Omental fat pad (tissue), 4 donors: ENCODE measurements at places on chromosomes 3 and 15. TPM values are rescaled to one million over a fixed set of nuclear protein-coding genes. Genes with fewer than 3 reads are reported as not detected.
A peak's percentile ranks its signal among the peaks of the same experiment; 100 is the strongest.

The SAXO2 gene
- total RNA-seq = 0.19 TPM

The NEO1 gene
- 15.5 TPM for total RNA-seq

The PCOLCE2 gene
- total RNA-seq = 197 TPM

The CCNB2 gene
- 1.1 TPM for total RNA-seq

The EPHB3 gene
- total RNA-seq = 2.3 TPM

The LRRIQ4 gene
- 0.25 TPM for total RNA-seq

The CSNK1G1 gene
- 21.0 TPM for total RNA-seq

The SLC12A8 gene
- not detected for total RNA-seq

The ADGRG7 gene
- total RNA-seq = not detected

DNA sequence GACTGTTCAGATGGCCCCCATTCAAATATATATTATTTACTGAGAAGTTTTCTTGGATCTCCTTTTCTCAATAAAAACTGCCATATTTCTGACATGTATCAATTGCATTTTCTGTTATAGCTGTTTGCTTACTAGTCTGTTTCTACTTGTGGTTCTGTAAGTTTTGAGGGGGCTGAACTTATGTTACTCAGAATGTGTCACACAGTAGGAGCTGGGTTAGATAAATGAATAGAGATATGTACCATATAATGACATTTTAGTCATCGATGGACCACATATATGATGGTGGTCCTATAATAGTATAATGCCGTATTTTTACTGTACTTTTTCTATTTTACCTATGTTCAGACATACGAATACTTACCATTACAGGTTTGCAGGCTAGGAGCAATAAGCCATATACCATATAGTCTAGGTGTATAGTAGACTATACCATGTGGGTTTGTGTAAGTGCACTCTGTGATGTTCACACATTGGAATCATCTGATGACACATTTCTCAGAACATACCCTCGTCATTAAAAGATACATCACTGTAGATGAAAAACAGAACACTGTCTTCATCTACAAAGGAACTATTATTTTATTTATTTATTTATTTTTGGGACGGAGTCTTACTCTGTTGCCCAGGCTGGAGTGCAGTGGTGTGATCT lies 22.3 kb downstream of the PPP4R2 start:
- DNase-seq = no peak

DNA sequence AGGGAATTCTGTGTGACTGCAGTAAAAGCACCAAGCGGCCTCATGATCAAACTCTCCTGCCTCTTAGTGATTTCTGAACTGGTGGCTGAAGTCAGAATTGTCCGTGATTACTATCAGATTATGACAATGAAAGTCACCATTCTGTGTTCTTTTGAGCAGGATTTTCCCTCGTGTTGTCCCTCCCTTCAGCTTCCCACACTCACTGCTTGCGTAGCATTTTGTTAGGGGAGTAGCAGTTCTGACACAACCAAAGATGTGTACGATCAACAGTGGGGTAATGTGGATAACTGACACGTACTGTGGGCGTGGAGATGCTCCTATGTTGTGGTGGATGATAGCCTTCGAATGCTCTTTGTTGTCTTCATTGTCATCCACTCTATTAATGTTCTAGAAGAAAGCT lies 67.8 kb upstream of the ICE2 start:
- DNase-seq = no peak

DNA sequence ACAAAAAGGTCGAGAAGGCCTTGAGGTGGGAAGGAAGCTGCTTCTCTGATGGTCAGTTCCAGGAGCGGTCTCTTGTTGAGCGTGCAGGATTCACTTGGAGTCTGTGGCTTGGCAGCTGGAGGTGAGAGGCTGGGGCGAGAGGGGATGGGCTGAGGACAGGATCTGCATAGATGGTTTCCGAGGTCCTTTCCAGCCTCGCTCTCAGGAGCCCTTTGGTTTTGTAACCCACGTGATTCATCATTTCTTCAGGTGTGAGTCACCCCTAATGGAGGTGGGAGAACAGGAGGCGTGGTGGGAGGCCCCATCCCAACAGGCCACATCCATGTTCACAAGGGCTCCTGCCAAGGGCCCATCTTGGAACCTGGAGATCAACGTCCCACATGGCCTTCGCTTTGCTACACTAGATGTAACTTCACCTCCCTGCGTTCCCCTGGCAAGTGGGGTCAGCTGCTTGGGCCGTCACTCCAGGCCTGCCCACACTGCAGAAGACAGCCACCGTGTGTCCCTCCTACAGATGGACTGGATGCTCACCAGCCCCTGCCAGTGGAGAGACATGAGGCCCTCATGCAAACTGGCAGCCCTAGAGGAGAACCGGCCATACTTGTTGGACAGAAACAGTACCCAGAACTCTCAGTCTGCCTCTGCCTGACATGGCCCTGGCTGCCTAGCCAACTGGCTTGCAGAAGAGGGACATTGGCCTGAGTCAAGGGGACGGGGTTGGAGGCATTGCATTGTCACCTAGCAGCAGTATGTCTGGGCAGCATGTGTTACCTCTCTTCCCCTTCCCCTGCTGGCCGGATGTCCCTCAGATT lies 1.6 kb upstream of the PCSK6 start:
- DNase-seq = no peak

GRCh38 chr3:134054881-134055280 lies 25.2 kb upstream of the SLCO2A1 start:
- no peak for DNase-seq

GRCh38 chr15:89593018-89593417 lies 17.7 kb downstream of the TICRR start:
- DNase-seq = no peak

GRCh38 chr15:41827290-41827879 lies 507 bp upstream of the JMJD7 start:
- no peak for DNase-seq

- DNase-seq = no peak
Observed at GRCh38 chr3:70244422-70244821, 68.0 kb downstream of the MDFIC2 start.

- DNase-seq = peak; percentile 26
Observed at GRCh38 chr15:88894819-88895767, at the start of gene HAPLN3. Gene HAPLN3 (minus strand): TSS chr15:88895544. CDS start chr15:88887298, 8,246 bp downstream.

DNA sequence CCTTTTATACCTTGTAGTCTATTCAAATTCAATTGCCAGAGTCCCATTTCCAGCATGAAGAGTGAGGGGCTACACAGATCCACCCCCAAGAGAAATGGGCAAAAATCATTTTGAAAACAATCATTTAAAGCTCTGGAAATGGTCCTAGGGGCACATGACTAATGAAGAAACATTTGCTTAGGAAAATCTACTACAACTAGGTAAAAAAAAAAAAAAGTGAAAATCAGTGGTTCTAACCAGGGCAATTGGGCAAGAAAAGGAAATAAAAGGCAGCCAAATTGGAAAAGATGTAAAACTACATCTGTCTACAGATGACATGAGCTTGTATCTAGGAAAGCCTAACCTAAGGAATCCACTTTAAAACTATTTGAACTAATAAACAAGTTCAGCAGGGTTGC lies 9.4 kb downstream of the IMPG2 start:
- DNase-seq = no peak

DNA sequence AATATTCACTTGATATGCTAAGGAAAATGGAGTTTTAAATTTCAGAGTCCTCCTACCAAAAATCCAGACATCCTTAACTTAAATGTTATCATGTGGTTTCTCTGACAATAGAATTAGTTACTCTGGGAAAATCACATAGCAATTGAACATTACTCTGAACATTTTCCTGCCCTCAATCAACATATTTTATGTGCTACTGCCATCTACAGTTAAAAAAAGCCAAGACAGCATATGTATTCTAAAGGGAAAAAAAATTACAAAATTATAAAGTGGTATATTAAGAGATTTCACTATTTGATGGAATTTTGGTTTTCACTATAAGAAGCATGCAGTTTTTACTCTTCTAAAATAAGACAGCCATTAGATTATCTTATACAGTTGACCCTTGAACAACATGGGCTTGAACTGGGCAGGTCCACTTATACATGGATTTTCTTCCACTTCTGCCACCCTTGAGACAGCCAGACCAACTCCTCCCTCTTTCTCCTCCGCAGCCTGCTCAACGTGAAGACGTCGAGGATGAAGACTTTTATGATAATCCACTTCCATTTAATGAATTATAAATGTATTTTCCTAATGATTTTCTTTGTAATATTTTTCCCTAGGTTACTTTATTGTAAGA lies 122.3 kb downstream of the ATP1B3 start:
- no peak for DNase-seq

GRCh38 chr3:63521657-63522056 lies 130.8 kb upstream of the SNTN start:
- DNase-seq = no peak

DNA sequence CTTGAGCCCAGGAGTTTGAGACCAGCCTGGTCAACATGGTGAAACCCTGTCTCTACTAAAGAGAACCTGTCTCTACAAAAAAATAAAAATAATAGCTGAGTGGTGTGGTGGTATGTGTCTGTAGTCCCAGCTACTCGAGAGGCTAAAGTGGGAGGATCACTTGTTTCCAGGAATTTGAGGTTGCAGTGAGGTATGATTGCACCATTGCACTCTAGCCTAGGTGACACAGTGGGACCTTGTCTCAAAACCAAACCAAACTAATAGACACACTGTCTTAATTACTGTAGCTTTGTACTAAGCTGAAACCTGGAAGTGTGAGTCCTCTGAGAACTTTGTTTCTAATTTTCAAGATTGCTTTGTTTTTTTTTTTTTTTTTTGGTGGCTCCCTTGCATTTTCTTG lies 30.4 kb downstream of the MGA start:
- no peak for DNase-seq

- DNase-seq = no peak
Observed at GRCh38 chr3:65277798-65278197, 590.0 kb upstream of the ADAMTS9 start.

DNA sequence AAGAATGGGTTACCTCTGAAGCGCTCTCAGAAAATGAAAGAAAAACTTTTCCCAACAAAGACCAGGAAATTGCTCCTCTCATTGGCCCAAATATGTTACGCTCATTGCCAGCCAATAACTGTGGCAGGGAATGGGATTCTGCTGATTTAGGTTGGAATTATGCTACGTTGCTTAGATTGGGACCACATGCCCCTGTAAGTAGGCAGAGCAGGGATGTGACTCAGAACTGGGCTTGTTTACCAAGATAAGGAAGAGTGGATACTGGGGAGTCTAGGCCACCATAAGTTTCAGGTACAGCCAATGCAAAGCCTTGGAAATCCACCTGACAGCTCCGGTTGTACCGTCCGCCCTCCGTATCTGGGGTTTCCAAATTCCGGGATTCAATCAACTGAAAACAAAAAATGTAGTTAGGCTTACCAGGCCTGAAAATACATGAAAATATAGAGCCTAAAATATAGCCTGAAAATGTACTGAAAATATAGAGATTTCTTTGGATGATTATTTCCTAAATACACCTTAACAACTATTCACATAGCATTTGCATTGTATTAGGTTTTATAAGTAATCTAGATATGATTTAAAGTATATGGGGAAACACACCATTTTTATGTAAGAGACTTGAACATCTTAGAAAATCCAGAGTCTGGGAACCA lies 1.5 kb upstream of the TCF12 start:
- DNase-seq = no peak

- no peak for DNase-seq
Observed at GRCh38 chr3:97691354-97691753, 73.2 kb upstream of the ARL6 start.

DNA sequence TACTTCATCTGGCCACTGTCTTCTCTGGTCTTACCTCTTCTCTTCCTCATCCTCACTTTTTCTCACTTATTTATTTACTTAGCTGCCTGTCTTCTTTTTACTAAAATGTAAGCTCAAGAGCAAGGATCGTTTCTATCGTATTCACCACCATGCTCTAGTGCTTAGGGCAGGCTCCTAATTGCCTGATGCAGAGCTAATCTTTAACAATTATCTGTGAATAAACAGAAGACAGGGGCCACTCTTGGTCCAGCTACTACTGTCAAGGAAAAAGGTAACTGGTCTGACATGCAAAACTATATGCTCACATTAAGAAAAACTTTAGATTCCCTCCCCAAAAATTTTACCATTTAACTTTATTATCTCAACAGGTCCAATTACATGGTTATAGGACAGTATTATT lies 17.5 kb downstream of the PIK3R4 start:
- no peak for DNase-seq

GRCh38 chr3:21938267-21938681 lies 187.3 kb upstream of the ZNF385D start:
- DNase-seq = no peak

DNA sequence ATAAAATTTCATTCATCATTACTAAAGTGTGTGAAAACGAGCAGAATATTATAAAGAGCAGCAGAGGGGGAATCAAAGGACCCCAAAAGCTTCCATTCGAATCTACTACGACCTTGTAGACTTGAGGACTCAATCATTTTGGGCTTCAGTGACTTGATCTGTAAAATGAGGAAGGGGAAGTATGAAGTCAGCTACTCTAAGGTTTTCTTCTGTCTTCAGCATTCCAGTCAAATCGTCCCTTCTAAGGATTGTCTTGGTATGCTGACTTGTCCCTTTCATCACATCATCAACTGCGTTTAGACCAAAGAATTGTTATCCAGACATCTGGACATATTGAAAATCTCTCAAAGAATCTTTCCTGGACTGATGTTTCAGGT lies 44.8 kb downstream of the PLD1 start:
- no peak for DNase-seq

DNA sequence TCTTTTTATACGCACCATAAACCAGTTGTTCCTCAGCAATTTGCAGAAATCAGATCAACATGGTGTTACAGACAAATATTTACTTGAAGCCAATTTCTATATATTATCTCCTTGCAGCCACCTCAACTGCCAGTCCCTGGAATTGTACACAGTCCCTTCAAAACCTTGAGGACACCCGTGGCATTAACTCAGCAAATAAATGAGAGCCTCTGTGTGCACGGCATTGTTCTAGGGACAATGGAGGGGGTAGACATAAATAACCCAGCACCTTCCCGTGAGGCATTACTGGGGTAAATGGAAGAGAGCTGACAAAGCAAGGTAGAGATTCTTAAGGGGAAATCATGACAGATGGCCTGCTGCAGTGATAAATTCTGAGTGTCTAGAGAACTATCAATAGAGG lies 12.5 kb downstream of the TM2D3 start:
- DNase-seq = no peak

GRCh38 chr3:29609328-29609811 lies 328.5 kb downstream of the RBMS3 start:
- no peak for DNase-seq

GRCh38 chr3:5663601-5664000 lies 476.1 kb downstream of the EDEM1 start:
- no peak for DNase-seq
